ENCODE measurements at places on chromosomes 12 and 14.
A peak's percentile ranks its signal among the peaks of the same experiment; 100 is the strongest.

DNA sequence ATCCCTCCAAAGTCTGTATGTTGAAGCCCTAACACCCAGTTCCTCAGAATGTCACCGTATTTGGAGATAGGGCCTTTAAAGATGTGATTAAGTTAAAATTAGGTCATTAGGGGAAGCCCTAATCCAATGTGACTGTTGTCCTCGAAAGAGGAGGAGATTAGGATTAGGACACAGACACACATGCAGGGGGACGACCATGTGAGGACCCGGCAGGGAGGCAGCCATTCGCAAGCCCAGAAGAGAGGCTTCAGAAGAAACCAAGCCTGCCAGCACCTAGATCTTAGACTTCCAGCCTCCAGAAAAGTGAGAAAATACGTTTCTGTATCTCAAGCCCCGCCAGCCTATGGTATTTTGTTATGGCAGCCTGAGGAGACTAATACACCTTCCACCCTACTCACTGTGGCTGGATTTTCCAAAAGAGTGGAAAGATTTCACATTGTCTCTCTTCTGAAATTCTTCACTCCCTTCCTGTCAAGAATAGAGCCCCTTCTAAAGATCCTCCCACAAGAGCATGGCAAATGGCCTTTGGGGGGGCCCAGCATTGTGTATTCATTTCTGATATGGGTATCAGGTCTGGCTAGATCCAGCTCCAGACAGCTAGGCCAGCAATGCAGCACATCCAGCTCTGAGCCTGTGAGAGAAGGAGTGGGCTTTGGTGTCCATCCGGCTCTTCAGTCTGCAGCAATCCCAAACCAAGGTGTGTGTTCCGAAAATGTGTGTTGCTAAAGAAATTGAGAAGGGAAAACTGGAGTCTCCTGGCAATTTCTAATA, 15.4 kb upstream of the UBC start:
- no peak for DNase-seq

DNA sequence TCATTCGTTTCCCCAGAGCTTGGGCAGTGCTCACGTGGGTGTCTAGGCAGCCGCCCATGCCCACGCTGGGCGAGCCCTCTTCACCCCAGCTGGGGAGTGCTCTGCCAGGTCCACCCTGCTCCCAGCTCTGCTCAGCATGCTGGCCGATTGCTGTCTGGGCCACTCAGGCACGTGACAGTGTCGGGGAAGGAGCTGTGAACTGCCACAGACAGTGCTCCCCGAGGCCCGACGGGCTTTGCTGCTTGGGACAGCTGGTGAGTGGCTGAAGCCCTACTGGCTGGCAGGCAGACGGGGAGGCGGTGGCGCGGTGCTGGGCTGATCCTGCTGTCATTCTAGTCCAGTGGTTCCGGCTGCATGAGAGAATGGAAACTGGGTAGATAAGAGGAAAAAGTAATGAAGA, 15.8 kb downstream of the NOC4L start:
- DNase-seq, result no peak

DNA sequence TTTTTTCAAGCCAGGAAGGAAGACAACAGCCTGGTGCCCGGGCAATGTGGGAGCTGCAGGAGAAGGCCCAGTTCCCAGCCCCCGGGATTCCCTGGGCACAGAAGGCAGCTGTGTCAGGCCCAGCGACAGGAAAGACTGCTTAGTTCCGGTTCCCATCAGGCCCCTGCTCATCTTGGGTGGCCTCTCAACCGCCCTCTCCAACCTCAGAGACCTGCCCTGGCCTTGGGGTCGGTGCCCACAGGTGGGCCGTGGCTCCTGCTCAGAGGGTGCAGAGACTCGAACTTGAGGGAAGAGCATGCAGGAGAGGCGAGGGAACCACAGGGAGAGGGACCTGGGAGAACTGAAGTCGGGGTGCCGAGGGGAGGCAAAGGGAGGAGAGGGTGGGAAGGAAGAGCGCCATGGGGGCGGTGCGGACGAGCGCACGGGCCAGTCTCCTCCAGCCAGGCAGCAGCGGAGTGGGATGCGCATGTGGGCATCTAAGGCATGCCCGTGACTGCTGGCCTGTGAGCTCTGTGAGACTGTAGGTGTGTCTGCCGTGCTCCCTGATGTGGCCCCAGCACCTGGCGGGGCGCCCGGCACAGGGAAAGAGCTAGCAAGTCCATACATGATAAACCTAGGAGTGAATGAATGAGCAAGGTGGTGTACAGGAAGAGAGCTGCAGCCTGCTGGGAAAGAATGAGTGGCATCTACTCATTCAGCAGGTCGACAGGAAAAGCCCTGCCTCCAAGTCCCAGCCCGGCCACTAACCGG, 42.7 kb downstream of the SSH1 start:
- DNase-seq, result no peak

- no peak for DNase-seq
Measured at GRCh38 chr12:6574576-6575295, 6.6 kb upstream of the NOP2 start.

DNA sequence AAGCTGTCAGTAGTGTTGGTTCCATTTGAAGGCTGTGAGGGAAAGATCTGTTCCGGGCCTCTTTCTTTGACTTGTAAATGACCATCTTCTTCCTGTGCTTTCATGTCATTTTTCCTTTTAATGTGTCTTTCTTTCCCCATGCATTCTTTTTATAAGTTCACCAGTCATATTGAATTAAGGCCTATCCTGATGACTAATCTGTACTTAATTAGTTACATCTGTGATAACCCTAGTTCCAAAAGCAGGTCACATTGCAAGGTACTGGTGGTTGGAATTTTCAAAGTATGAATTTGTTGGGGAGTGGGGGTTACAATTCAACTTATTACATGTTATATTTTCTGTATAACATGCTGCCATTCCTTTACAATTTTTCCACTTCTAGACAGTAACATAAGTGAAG, 1642.1 kb upstream of the FLRT2 start:
- no peak for DNase-seq

- DNase-seq, result no peak
Measured at GRCh38 chr12:9883175-9883574, 1.9 kb downstream of the KLRF2 start.

DNA sequence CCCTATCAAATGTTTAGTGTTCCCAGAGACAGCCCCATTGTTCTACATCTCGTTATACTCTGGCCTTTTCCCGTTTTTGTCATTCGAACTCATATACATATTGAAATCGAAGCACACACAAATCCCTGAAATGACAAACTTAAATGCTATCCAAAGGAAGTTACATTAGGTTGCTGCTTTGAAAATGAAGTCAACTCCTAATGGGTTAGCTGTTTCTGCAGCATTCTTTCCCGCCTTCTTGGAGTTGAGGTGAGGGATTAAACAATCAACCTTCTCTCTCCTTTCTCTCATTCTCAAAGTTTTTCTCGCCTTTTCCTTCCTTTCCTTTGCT, 642 bp upstream of the PHC1 start:
- peak; percentile 38 for DNase-seq

DNA sequence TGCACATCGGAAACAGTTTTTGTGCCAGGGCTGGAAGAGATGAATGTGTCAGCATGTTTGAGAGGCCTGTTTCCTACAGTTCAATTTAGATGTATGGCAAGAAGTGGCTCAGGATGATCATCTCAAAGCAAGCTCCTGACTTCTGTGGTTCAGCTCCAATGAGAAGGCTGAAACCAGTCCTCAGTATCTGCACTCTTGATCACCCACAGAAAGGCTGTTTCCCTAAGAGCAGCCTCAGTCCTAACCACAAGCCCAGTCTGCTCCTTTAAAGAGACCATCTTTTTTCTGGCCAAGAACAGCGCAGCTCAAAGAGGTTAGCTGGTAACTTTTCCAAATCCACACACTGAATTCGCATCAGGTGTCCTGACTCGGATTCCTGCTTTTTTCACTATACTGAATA, 19.2 kb downstream of the CSRP2 start:
- DNase-seq, result no peak

DNA sequence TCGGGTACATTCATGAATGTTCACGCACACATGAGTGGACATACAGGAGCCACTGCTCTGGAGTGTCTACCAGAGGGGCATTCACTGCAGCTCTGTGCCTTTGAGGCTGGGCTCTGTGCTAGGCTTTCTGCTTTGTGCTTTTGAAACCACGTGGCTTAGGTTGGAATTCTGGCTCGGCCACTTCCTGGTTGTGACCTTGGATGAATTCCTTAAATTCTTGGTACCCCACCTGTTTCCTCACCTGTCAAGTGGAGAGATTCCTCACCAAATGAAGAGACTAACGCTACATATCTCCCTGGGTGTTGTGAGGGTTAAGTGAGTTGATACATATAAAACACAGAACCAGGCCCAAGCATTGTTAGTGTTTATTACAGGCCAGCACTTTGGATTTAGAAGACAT, 842.8 kb downstream of the VRK1 start:
- DNase-seq, result no peak

GRCh38 chr12:69779928-69780327, 41.3 kb downstream of the RAB3IP start:
- no peak for DNase-seq

DNA sequence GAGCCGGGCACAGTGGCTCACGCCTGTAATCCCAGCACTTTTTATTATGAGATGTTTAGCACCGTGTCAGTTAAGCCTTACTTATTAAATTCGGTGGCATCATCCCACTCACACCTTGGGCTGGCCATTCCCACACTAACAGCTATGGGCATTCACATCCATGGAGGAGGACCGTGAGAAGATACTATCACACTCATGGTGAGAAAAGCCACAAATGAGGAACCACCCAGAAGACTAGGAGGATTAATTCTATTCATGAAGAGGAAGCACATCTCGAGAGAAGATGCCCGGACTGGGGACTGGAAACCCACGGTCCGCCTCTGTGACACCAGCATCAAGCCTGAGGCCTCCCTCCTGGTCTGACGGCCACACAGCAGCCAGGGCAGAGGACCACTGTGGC, 4.9 kb downstream of the CDC42BPB start:
- DNase-seq, result no peak

DNA sequence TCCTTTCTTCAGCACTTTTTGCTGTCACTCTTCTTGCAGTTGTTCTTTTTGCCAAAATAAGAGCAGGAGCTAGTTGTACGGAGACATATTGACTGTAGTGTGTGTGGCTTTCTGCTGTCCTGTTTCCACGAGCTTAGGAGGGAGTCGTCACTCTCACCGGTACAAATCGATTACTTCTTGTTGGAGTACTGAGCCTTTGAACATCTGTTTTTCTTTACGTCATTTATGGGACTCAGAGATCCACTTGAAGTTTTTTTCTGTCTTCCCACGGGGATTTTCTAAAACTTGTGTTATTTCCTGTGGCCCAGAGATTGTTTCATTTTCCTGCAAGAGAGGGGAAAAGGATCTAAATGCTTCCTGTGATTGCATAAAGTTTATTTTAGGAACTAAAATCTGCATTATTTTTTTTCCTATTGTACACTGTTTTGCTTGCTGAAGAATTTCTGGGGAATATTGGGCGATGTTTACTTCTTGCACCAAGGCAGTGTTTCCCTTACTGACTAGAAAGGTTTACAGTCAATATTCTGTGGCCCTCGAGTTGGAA, 199.8 kb upstream of the ARHGAP5 start:
- peak; percentile 68 for DNase-seq

DNA sequence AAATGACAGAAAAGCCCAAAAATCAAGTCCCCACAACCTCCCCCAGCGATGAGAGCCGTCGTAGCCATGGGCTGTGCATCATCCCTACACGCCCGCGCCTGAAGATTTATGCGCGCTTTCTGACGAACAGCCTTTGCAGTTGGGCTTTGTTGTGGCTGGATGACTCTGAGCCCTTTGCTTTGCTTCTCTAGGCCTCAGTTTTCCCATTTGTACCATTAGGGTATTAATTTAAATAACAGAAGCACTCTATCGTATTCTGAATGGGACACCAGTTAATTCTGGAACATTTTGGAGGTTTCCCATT, 24.2 kb downstream of the SFSWAP start:
- no peak for DNase-seq

DNA sequence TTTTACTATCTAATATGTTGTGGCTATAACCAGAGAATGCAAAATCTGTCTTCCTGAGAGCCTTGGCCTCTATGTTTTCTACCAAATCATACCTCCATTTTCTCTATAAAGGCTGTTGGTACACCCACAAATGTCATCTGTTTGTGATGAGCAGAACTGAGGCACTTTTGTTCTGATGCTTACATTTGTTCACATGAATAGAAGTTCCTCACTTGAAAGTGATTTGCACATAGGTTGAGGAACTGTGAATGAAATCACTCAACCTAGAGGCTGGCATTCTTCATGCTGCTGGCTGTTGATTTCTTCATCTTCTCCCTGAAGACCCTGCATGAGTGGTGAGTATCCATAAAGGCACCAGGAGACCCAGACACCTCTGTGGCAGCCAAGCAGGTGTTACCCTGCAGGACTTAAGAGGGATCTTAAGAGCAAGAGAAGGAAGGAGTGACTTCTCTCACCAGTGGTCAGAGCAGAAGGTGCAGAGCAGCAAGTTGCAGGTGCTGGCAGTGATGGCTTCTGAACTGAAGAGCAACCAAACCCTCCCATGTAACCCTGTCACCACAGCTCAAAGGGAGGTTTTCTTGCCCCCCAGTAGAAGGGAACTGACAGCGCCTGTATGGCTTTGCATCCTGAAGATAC, 110.3 kb downstream of the HMGA2 start:
- no peak for DNase-seq

DNA sequence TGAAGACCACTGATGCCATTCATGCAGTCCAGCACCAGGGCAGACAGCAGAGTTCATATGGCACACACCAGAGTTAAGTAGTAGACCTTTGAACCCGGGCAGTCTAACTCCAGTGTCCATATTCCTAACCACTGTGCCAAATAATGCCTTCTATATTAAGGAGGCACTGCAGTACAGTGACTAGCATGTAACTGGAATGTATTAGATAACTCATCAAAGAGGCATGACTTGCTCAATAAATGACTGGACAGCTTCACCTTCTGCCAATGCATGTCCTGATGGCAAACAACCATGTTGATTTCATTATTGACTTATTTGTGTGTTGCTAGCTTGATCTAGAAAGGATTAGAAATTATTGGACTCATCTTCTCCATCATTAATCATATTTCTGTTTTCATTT, 40.2 kb downstream of the DACT1 start:
- no peak for DNase-seq

GRCh38 chr14:48690349-48690748, 895.8 kb downstream of the RPS29 start:
- DNase-seq, result no peak

- no peak for DNase-seq
Measured at GRCh38 chr14:105486163-105486973, at the start of gene CRIP1. Gene CRIP1, plus strand, starts transcription at chr14:105486886. Its CDS starts 374 bp downstream, at chr14:105487260.

DNA sequence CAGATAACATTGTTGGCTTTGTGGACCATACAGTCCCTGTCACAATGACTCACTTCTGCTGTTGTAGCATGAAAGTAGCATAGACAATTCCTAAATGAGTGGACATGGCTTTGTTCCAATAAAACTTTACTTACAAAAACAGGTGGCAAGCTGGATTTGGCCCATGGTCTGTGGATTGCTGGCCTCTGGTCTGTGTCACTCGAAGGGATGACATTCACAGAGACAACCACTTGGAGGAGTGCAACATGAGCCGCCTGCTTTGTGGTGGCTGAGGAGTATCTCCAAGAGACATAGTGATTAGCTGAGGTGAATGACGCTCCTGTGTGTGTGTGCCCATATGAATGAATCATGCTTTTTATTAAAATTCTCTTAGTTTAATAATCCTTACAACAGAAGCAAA, 81.3 kb upstream of the NRXN3 start:
- no peak for DNase-seq

- no peak for DNase-seq
Measured at GRCh38 chr12:113201187-113202177, 16.0 kb downstream of the RITA1 start.

GRCh38 chr12:1328391-1328790, 266.0 kb downstream of the FBXL14 start:
- peak; percentile 25 for DNase-seq

GRCh38 chr12:9367828-9368227, 159.6 kb upstream of the PZP start:
- no peak for DNase-seq

Measured in hindlimb muscle (tissue), 1 donor.